ENCODE measurements at places on chromosomes 16 and 17.

DNA sequence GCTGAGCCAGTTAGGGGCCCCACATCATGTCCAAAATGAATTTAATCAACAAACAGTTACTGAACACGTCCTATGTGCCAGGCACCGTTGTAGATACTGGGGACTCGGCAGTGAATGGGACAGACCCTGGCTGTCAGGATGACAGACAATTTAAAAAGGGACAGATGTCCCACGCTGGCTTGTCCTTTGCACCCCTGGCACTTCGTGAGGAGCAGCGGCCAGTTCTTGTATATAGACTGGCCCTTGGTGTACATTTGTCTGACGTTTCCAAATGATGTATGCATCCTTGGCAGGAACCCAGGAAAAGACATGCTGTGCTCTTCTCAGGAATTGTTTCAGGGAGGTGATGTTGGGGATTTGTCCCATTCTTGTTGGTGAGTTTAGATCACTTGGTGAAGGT, 21.1 kb downstream of the IL4R start:
- DNase-seq, result no peak

DNA sequence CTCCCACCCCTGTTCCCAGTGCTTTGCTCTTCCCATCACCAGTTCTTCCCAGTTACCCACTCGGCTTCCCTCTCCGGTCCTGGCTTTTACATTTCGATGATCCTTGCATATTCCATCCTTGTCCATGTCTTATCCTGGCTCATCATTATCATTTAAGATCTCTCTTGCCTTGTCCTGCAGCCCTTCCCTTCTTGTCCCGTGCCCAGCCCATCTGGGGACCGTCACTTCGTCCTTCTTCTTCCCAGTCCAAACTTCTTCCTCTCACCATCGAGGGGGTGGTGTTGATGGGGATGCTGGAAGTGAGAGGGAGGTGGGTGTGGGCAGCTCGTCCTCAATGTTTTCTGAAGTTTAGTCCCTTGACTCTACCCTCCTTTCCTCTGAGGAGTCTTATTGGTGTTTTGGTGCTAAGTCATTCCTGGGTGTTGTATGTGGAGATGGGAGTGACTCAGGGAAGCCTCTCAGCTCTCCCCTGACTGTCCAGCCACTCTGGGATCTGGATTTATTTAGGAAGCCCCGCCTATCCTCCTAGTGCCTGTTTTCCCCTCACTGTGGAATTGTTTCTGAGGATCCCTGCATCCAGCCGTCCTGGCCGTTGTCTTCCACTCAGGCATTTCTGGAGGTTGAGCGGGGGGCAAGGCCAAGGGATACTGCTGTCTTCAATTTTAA, 975 bp downstream of the SNX29 start:
- DNase-seq, result no peak

DNA sequence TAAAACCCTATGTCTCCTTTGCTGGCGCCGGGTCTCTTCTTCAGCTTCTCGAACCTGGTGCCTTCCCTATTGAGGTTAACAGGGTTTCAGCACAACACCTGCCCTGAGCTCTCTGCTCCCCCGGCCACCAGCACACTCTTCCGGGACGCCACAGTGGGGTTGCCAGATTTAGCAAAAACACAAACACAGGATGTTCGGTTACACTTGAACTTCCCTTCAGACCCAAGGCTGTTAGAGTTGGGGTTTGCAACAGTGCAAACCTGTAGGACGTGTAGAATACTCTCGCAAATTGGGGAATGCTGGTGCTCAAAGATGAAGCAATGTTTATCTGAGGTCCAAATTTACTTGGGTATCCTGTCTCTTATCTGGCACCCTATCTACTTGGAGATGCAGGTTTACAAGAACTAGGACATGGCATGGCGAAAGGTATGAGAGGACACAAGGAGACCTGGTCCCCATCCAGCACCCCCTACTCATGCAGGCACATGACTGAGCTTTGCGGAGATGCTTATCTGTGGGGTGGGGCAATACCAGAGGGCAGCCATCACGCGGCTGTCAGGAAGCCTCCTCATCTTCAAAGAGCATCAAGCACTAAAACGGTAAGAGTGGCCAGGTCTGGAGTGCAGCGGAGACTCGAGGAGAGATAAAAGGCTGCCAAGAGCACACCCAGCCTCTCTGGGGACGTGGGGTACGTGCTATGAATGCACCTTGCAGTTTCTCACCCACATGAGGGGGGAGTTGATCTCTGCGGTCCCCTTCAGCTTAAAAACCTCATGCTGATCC, 52.8 kb downstream of the SDK2 start:
- no peak for DNase-seq

- DNase-seq, result no peak
Measured at GRCh38 chr17:37016780-37017179, 68.0 kb downstream of the AATF start.

- DNase-seq, result no peak
Measured at GRCh38 chr17:68020409-68020756, 15.2 kb upstream of the KPNA2 start.

- no peak for DNase-seq
Measured at GRCh38 chr17:81020767-81021497, 14.0 kb upstream of the BAIAP2 start.

DNA sequence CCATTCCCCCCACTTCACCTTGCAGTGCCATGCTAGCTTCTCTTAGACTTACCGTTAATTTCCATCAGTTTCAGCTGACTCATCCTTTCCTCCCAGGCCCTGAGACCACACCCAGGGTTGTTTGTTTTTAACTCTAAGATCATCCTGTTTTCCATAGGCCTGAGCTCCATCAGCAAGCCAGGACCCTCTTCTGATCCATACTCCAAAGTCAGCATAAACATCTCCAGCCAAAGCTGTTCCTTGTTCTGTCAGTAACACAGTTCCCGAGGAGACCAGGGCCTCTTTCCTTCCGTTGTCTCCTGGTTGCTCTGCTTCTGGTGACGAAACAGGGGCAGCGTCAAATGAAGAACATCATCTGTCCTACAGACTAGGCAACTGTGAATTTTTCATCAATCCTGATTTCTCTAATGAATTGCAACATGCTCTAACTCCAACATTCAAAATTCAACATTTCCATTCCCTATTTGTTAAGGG, 83.8 kb upstream of the HNF1B start:
- DNase-seq, result no peak

GRCh38 chr17:46150216-46150963, 42.8 kb downstream of the KANSL1 start:
- no peak for DNase-seq
